ENCODE measurements at places on chromosomes 16 and 17.

- no peak for DNase-seq
Observed at GRCh38 chr16:11233727-11234376, 22.2 kb downstream of the SOCS1 start.

GRCh38 chr17:77778636-77779489 lies 179.6 kb upstream of the TNRC6C start:
- DNase-seq: peak; percentile 93

GRCh38 chr16:29112755-29113347 lies 128.0 kb downstream of the LAT start:
- DNase-seq: no peak

DNA sequence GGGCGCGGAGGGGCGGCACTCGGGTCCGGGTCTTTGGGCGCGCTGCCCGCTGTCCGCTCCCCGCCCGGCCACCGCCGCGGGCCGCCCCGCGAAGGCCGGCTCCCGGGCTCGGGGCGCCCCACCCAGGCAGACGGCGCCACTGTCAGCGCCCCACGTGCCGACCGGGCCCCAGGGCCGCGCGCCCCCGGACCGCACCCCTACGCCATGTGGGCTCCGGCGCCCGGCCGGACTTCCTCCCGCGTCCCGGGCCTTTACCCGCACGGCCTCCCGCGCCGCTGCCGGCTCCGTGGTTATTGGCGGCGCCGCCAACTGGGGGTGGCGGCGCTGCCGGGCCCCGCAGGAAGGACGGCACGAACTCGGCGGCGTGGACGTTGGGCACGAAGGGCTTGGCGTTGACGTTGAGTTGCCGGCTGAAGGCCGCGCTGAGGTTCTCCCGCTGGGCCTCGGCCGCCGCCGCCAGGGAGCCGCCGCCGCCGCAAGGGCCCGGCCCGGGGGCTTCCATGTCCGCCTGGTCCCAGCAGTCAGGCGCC lies 577 bp downstream of the GSPT1 start:
- no peak for DNase-seq

DNA sequence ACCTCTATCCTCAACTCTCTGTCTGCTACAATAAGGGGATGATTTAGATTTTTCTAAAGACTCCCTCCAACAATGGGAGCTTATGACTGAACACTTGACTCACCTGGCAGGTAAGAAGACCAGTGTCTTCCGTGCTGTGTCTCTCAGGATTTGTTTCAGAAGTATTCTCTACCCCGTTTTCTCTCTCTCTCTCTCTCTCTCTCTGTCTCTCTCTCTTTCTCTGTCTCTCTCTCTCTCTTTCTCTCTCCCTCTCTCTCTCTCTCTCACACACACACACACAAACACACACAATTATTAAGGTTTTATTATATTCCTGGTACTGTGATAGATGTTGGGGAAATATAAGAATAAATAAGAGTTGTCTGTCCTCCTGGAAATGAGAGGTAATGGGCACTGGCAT lies 263.9 kb downstream of the TOX3 start:
- DNase-seq: no peak

DNA sequence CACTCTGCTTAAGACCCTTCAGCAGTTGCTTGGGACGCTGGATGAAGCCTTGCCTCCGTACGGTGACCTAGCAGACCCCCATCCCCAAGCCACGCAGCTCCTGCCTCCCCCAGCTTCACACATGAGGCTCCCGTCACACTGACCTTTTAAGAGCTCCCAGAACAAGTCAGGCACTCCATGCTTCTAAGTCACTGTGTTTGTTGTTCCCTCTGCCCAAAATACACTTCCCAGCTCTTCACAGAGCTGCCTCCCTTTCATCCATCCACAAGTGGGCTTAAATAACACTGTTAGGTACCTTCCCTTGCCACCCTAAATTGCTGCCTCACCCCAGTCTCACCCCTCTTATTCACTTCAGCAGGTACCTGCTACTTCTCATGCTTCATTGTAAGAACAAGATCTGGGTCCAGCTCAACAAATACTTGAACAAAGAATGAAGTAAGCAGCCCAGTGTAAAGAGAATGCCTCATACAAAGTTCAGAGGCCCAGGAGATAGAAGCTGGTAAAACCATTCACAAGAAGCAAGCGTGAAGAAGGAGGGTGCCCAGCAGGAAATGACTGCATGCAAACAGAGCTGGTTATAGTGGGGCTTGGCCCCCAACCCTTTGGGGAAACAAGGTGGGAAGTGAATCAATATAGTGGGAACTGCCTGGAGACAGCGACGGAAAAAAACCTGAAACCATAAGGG lies 5.8 kb downstream of the ZC3H7A start:
- DNase-seq: no peak

GRCh38 chr17:6749519-6749918 lies 6.3 kb upstream of the XAF1 start:
- DNase-seq: no peak

- no peak for DNase-seq
Observed at GRCh38 chr17:41505007-41505808, at the start of gene KRT13. KRT13 (minus strand) TSS chr17:41505612; CDS start chr17:41505550, 62 bp downstream.

DNA sequence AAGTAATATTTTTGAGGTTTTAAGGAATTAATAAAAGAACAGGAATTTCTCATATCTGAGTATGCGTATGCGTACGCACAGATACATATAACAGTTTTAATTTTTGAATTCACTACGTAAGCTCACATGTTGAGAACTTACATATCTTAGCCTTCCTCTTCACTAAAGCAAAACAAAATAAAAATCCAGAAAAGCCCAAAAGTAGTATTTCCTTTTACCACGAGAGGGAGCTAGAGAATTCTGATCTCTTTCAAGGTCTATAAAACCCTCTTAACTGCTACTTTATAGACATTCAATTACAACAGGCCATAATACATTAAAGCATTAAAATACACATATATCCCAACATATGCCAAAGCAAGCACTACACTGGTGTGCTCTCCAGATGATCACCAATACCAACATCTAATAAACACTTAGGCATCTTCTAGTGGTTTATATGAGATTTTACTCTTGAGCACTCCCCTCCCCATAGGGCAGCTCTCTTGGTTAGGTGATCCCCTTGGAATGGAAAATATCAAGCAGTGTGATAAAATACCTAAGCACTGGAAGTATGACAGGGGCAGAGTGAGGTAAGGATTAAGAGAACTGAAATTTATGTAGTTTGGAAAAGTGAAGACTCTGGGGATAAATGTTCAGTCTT lies 94.0 kb downstream of the SKAP1 start:
- DNase-seq: peak; percentile 62

DNA sequence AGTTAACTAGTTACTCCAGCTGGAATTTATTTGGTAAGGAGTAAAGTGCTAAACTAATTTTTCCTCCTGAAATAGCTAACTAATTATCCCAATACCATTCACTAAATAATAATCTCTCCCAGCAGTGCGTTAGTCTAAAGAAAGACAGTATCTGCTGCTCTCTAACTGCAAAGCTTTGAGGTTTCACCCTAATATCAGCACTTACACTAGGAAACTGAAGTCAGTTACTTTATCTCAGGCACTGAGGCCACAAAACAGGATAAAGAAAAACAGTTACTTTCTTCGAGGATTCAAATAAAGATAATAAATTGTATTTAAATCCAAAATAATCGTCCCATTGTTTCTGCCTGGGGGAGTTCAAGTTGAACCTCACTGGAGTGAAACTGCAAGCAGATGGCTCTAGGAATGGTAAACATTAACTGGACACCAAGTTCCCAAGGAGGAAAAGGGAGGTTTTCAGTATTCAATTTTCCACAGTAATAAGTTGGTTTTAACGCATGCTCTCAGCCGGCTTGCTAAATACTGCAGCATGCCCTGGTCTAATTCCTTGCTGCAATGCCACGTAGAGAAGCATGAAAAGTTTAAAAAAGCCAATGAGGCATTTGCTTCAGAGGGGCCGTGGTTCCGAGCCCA lies 20.0 kb upstream of the FOXJ1 start:
- DNase-seq: no peak

GRCh38 chr16:4386451-4386805 lies 14.8 kb downstream of the VASN start:
- DNase-seq: no peak

GRCh38 chr16:88342491-88342890 lies 40.3 kb upstream of the ZNF469 start:
- DNase-seq: no peak

DNA sequence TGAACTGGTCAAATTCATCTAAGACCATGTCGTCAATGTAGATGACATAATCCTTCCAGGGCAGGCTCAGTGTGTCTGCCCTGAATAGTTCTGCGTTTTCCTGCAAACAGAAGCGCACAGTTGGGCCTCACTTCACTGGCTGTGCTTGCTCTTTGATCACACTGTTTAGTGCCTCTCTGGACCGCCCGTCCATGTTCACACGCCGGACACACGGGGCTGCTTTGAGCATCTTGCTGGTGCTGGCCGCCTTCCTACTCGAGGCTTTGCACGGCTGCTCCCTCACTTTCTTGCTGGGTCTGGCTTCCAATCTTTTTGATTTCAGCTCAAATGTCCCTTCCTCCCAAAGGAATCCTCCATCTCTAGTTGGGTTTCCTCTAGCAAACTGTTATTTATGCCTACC lies 37.4 kb downstream of the DNAH17 start:
- DNase-seq: no peak

GRCh38 chr17:3318336-3318735 lies 20.2 kb upstream of the OR3A1 start:
- no peak for DNase-seq

GRCh38 chr16:49835161-49835777 lies 20.6 kb downstream of the ZNF423 start:
- DNase-seq: no peak

DNA sequence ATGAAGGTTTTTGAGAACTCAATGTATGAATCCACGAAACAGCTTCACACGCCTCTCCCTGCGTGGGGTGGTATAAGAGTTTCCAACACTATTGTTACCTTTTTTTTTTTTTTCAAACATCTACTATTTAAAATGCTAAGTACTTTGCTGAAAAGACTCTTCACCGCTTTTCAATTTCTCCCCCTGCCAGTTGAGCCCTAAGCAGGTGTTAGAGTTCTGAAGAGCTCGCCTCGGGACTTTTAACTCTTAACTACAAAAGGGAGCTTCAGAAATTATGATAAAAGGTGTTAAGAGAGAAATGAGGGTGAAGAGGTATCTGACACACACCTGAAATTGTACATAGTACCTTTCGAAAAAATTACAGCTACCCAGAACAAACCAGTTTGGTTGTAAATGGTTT lies 20.9 kb upstream of the PSMD7 start:
- no peak for DNase-seq

- DNase-seq: no peak
Observed at GRCh38 chr16:86498155-86498670, 12.1 kb upstream of the FOXF1 start.

- DNase-seq: no peak
Observed at GRCh38 chr17:54608634-54609155, 292.0 kb upstream of the TOM1L1 start.

GRCh38 chr16:67593288-67593687 lies 31.0 kb downstream of the CTCF start:
- no peak for DNase-seq

DNA sequence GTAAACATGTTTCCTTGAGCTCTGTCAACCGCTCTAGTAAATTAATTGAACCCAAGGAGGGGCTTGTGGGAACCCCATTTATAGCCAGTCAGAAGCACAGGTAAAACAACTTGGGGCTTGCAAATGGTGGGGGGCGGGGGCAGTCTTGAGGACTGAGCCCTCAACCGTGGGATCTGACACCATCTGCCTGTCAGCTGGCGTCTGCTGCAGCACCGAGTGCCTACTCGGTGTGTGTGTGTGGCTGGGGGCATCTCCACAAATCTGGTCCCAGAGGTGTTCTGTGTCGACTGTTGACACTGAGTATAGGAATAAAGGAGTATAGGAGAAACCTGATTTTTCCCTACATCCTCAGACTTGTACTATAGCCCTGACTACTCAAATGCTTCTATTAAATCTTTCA lies 20.6 kb downstream of the CREBBP start:
- no peak for DNase-seq

DNA sequence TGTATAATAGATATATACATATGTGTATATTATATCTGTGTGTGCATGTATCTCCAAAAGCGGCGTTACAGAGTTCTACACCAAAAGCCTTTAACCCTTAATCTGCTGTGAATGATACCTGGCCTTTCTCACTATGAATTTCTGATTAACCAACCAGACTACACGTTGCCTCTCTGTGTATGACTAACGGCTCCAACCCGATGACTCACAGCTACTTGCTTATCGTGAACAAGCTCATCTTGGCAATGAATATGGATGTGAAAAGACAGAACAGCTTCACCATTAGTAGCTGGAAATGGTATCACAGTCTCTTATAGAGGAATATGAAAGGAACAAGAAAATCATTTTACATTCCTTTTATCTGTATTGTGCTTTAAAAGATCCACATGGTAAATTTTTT lies 23.8 kb upstream of the ARHGAP44 start:
- DNase-seq: no peak

DNA sequence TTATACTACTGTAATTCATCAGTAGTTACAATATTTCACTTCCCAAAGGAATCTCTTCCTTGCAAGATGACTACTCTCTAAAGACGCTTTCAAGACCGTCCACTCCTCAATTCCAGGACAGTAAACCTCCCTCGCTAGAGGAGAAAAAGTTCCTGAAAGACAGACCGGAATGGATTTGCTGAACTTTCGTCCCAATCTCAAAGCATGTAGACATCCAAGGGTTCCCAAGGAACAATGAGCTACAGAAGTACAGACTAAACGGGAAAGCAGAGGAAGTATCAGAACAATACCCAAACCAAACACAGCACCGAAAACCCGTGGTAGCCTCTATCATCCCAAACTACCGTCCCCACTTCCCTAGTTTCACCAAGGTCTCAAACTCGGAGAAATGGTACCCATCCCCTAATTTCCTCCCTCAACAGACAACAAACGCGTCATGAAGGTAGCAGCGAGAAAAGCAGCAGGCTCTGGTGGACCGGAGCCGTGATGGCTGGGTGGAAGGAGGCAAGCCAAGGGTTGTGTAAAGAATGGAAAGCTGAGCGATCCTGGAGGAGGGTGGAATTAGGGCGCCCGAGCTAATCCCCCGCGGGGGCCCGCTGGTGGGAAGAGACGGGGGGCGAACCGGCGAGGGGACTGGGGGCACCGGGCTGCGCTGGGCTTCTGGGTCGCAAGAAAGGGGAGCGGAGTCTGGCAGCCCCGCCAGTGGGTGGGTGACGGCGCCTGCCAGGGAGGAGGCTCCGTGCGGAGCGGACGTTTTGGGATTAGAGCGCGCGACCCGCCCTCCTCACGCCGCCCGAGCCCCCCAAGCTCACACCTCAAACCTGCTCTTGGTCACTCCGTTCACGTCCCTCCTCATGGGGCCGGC lies 647 bp downstream of the FBXL20 start:
- no peak for DNase-seq

- no peak for DNase-seq
Observed at GRCh38 chr16:30567160-30567990, 4.1 kb downstream of the ZNF688 start.

- no peak for DNase-seq
Observed at GRCh38 chr17:79513820-79514535, 96.9 kb downstream of the RBFOX3 start.

- DNase-seq: no peak
Observed at GRCh38 chr17:49670641-49671040, 7.3 kb downstream of the SPOP start.

DNA sequence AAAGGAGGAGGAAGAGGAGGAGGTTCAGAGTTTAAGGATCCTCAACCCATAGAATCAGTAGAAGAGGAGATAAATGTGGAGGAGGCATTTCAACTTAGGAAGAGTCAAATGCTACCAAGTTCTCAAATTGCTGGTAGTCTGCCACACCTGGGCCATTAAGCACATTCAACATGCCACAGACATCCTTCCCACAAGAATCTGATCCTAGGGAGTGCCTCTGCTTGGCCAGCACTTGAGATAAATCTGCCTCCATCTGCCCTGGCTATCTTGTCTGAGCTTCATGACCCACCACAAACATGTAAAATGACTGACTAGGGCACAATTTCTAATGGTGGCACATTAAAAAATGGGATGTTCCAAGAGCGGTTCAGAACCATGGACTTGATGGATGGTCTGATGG lies 37.3 kb upstream of the AXIN2 start:
- DNase-seq: no peak
